ENCODE measurements at places on chromosomes 7 and 10. TPM values are rescaled to one million over a fixed set of nuclear protein-coding genes. Genes with fewer than 3 reads are reported as not detected.

GRCh38 chr7:98291717-98292116 is 10.2 kb downstream of the BRI3 start:
- H3K36me3 ChIP-seq = peaks cover 51% of the 10 kb centered on the region
- H3K27ac ChIP-seq = no peak overlapping the region
- H3K4me3 ChIP-seq = no peak overlapping the region
- H3K27me3 ChIP-seq = no peaks in the 10 kb centered on the region
- no peak for DNase-seq
- H3K4me1 ChIP-seq = peaks cover under 1% of the 10 kb centered on the region

Gene CCDC146
- polyA plus RNA-seq = 1.5 TPM

Gene SMO
- 16.5 TPM for polyA plus RNA-seq

GRCh38 chr10:60955316-60955715 is 11.3 kb upstream of the RHOBTB1 start:
- H3K36me3 ChIP-seq = no peaks in the 10 kb centered on the region
- no peak overlapping the region for H3K27ac ChIP-seq
- peaks cover 17% of the 10 kb centered on the region for H3K4me1 ChIP-seq

DNA sequence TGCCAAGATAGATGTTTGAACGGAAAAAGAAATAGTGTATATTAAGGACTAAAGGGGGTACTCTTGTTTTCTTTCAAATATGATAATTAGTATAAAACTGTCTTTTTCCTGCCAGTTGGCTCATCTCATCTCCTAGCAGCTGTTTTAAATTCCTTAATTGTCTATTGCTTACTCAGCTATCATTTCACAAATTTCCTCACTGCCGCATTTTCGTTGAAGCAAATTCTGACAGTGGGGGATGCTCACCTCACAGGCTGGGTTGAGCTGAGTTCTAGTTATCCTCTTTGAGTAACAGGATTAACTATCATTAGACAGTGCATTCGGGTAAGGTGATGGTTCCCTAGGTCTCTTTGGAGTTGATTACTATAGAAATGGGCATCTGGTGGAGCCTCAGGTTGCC is 592.0 kb downstream of the AUTS2 start:
- H3K27ac ChIP-seq = no peak overlapping the region
- no peaks in the 10 kb centered on the region for H3K36me3 ChIP-seq
- H3K27me3 ChIP-seq = no peaks in the 10 kb centered on the region
- no peak overlapping the region for H3K4me3 ChIP-seq
- H3K4me1 ChIP-seq = no peaks in the 10 kb centered on the region

Gene KCNIP2
- polyA plus RNA-seq = 0.36 TPM

All from endothelial cell of umbilical vein (primary cell).